Left lung (tissue), 14 donors: ENCODE measurements at places on chromosomes 6 and 20. TPM values are rescaled to one million over a fixed set of nuclear protein-coding genes. Genes with fewer than 3 reads are reported as not detected.

DNA sequence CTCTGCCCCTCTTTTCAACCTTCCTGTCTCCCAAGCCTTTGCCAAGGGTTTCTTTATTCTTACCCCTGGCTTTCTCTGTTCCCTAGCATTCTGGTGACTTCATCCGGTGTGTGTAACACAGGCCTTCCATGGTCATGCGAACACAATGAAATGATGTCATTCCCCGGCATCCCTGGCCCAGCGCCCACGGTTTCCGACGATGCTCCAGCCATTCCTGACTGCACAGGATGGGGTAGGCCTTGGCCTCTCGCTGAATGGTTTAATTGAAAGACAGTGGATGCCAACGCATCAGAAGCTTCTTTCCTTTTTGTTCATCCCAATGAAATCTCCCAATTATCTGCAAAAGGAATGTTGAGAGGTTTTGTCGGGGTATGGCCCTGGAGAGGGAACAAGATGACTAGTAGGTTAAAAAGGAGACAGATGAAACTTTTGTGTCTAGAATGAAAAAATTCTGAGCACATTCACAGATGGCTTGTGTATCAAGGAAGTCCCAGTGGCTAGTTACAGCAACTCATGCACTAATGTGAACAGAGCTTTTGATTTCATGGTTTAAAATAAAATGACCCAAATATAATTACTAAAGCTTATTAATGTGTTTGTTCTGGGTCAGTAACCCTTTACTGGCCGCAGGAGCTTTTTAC is 655.0 kb downstream of the QKI start:
- peak overlapping the region; percentile 47 for H3K27ac ChIP-seq
- no peaks in the 10 kb centered on the region for H3K27me3 ChIP-seq
- no peaks in the 10 kb centered on the region for H3K36me3 ChIP-seq
- no peak overlapping the region for H3K4me3 ChIP-seq

- peak; percentile 95 for DNase-seq
- peaks cover 21% of the 10 kb centered on the region for H3K4me1 ChIP-seq
- no peak within 1 kb of the TSS for H3K4me3 ChIP-seq
- no peak within 1 kb of the TSS for H3K27ac ChIP-seq
Measured at GRCh38 chr20:675453-676314, at the start of gene SCRT2. TSS of gene SCRT2 (minus strand) at chr20:675802. CDS start at chr20:675601, 201 bp downstream.

DNA sequence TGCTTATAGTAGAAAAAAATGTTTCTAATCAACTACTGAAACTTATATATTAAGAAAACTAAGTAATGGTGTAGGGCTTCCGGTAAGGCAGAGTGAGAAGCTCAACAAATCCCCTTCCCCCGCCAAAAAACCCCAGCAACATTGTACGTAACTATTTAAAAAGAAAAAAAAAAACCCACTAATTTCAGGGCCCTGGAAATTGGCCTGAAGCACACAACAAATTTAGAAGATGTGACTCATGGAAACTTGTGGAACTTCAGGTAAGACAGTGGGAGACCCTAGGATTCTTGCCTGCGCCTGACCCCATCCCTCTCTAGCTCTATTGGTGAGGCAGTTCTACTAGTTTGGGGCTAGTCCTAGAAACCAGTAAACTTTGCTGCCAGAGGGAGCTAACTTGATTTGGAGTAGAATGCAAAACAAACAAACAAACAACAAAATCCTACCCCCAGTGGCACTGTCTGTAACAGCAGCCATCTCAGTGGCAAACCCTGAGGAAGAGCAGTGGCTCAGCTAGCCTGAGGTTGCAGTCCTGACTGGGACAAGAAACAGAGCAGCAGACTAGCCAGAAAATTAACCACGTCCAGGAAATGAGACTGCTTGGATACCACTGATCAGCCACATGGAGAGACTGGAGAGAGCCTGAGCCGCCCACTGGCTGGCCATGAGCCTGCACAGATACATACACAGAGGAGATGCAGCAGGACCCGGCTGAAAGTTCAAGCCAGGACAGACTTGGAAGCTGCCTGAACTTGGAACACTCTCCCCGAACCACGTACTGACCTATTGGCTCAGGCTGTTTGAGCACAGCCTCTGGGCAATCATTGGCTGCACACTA is 135.1 kb downstream of the TBXT start:
- no peaks in the 10 kb centered on the region for H3K4me1 ChIP-seq
- H3K27ac ChIP-seq = no peak overlapping the region
- no peak for DNase-seq
- no peaks in the 10 kb centered on the region for H3K36me3 ChIP-seq
- no peaks in the 10 kb centered on the region for H3K27me3 ChIP-seq

GRCh38 chr6:136763255-136763654 is 29.0 kb downstream of the MAP3K5 start:
- H3K4me1 ChIP-seq = peaks cover 85% of the 10 kb centered on the region
- H3K27ac ChIP-seq = no peak overlapping the region

GRCh38 chr6:164106345-164106769 is 691.8 kb downstream of the QKI start:
- no peaks in the 10 kb centered on the region for H3K27me3 ChIP-seq
- H3K27ac ChIP-seq = no peak overlapping the region
- no peaks in the 10 kb centered on the region for H3K36me3 ChIP-seq
- H3K4me3 ChIP-seq = no peak overlapping the region
- H3K4me1 ChIP-seq = peaks cover 9% of the 10 kb centered on the region
- DNase-seq = no peak

- peak; percentile 74 for DNase-seq
- peak overlapping the region; percentile 33 for H3K27ac ChIP-seq
- H3K36me3 ChIP-seq = no peaks in the 10 kb centered on the region
- H3K4me3 ChIP-seq = no peak overlapping the region
- no peaks in the 10 kb centered on the region for H3K27me3 ChIP-seq
- H3K4me1 ChIP-seq = peaks cover 49% of the 10 kb centered on the region
Measured at GRCh38 chr20:45337367-45338120, 10.7 kb downstream of the SDC4 start.

DNA sequence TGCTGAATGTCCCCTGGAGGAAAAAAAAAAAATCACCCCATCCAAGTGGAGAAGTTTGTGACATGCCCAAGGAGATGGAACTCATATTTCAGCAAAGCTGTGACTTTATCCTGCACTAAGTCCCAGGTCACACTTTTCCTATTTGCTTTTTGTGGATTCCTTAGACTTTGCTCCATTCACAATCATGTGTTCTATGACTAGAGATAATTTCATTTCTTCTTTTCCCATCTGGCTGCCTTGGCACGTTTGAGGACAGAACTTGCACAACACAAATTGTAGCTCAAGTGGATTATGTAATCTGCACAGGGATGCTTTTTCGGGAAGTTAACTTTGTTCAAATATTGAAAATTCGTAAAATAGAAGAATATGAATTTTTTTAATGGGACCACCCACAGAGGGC is 100.7 kb upstream of the PTPN1 start:
- H3K36me3 ChIP-seq = no peaks in the 10 kb centered on the region
- H3K4me1 ChIP-seq = peaks cover 57% of the 10 kb centered on the region
- H3K27ac ChIP-seq = peak overlapping the region; percentile 61
- no peak for DNase-seq

- H3K27ac ChIP-seq = no peak overlapping the region
- H3K4me1 ChIP-seq = peaks cover 22% of the 10 kb centered on the region
- H3K4me3 ChIP-seq = no peak overlapping the region
- H3K36me3 ChIP-seq = no peaks in the 10 kb centered on the region
- DNase-seq = no peak
Measured at GRCh38 chr20:59984541-59984940, 26.3 kb downstream of the CDH26 start.

GRCh38 chr6:167238694-167239467 is 52.2 kb upstream of the UNC93A start:
- no peaks in the 10 kb centered on the region for H3K36me3 ChIP-seq
- peaks cover 14% of the 10 kb centered on the region for H3K27me3 ChIP-seq
- H3K27ac ChIP-seq = no peak overlapping the region
- no peaks in the 10 kb centered on the region for H3K4me1 ChIP-seq
- DNase-seq = no peak
- H3K4me3 ChIP-seq = no peak overlapping the region

DNA sequence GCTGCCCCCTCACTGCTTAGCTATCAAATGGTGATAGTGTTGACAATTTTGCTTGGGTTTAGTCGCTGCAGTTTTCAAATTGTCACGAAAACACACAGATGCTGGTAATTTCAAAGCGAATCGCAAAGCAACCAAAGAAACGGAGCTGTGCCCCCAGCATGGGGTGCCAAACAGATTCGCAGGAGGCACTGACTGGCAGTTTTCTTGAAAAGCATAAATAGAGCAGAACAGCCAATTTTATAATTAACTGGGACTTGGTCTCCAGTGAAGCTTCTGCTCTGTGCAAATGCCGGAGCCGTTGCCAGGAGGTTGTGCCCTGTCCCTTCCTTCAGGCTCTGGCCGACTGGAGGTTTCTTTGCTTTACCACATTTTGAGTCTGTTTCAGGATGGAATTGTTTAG is 18.8 kb downstream of the ARHGAP40 start:
- H3K36me3 ChIP-seq = no peaks in the 10 kb centered on the region
- H3K4me3 ChIP-seq = no peak overlapping the region
- no peaks in the 10 kb centered on the region for H3K4me1 ChIP-seq
- H3K27ac ChIP-seq = no peak overlapping the region

GRCh38 chr20:37392441-37393195 is 46.7 kb downstream of the SRC start:
- peaks cover 45% of the 10 kb centered on the region for H3K36me3 ChIP-seq
- no peaks in the 10 kb centered on the region for H3K4me1 ChIP-seq
- no peak overlapping the region for H3K4me3 ChIP-seq
- no peaks in the 10 kb centered on the region for H3K27me3 ChIP-seq
- peak; percentile 28 for DNase-seq

DNA sequence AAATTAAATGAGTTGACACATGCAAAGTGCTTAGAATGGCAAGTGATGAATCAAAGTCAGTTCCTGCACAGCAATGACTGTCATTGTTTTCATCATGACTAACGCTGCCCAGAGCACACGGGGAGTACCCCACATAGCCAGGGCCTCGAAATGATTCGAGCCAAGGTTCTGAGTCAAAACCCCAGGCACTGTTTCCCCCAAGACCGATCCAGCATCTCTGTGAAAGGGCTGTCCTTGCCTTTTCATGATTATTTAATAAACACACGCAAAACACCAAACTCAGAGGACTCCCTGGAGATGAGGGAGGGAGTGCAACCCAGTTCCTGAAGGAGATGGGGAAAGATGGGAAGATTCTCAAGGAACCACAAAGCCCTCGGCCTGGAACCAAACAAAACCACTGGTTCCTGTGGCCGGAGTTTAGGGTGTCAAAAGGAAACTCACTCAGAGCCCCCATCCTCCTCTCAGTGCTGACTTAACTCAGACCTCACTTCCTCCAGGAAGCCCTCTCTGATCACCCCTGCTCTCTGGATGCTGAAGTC is 3.8 kb downstream of the PREX1 start:
- peaks cover 30% of the 10 kb centered on the region for H3K36me3 ChIP-seq
- peak overlapping the region; percentile 97 for H3K27ac ChIP-seq
- peaks cover 10% of the 10 kb centered on the region for H3K4me1 ChIP-seq
- no peak overlapping the region for H3K4me3 ChIP-seq
- H3K27me3 ChIP-seq = peaks cover 8% of the 10 kb centered on the region

DNA sequence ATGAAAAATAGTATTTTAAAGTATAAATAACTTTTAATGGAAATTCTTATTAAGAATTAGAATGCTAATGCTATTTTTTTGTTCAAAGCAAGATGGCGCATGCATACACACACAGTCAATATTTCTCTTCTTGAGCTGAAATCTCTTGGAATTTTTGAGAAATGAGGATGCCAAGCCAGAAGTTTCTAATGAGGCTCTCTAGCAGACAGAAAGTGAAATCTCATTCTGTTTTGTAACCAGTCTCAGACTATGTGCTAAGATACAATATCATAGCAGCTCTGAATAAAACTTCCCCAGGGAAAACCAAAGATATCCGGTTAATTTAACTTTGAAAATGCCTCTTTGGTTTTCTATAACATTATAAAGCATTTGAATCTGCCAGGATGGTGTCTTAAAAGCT is 97.2 kb upstream of the HDAC2 start:
- no peak overlapping the region for H3K27ac ChIP-seq
- no peaks in the 10 kb centered on the region for H3K36me3 ChIP-seq
- no peak for DNase-seq
- no peaks in the 10 kb centered on the region for H3K4me1 ChIP-seq
- H3K27me3 ChIP-seq = no peaks in the 10 kb centered on the region

- H3K36me3 ChIP-seq = no peaks in the 10 kb centered on the region
- H3K4me3 ChIP-seq = no peak overlapping the region
- DNase-seq = no peak
- H3K4me1 ChIP-seq = peaks cover 3% of the 10 kb centered on the region
Measured at GRCh38 chr6:132569170-132569569, 952 bp upstream of the TAAR6 start.

DNA sequence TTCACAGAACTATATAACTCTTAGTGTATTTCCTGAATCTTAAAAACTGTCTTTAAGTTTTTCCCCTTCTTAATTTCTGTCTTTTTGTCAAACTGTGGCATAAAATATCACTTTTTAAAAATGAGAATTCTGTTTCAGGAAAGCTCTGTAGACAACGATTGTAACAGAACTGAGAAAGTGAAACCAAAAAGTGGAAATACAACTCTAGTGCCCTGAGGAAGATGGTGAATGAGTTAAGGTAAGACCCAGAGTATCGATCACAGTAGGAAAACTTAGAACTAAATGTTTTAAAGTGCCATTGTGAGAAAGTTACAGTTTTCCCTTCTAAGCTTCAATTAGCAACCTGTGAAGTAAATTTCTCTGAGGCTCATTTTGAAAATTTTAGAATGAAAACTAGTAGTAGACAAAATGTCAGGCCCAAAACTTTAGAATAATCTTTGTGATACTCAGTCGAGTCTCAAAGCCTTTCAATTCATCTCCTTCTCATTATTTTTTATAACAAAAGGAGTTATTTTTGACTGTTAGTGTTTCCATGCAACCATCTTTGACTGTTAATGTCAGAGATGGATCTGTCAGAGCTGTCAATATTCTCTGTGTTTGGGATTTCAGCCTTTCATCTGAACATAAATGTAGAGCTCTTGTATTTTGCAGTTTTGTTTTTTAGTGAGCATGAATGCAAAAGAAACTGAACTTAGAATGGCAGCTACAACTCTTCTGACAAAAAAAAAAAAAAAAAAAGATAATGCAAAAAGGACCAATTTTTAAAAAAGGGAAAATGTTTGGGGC is 19.0 kb upstream of the TRDN start:
- DNase-seq = no peak
- H3K36me3 ChIP-seq = no peaks in the 10 kb centered on the region

DNA sequence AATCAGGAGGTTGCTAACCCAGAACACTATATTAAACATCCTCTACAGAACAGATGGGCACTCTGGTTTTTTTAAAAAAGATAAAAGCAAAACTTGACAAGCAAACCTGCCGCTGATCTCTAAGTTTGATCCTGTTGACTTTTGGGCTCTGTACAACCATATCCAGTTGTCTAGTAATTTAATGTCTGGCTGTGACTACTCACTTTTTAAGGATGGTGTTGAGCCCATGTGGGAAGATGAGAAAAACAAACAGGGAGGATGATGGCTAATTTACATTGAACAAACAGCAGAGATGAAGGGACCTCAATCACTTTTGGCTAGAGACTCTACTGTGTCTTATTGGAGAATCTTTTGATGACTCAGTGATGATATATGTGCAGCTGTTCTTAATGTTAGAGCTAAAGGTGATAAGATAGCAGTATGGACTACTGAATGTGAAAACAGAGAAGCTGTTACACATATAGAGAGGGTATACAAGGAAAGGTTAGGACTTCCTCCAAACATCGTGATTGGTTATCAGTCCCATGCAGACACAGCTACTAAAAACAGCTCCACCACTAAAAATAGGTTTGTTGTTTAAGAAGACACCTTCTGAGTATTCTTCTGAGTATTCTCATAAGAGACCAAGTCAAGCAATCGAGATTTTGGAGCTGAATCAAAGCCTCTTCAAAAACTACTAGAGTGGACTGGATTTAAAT is 201.2 kb upstream of the SHLD1 start:
- no peaks in the 10 kb centered on the region for H3K4me1 ChIP-seq
- no peak for DNase-seq
- H3K27ac ChIP-seq = no peak overlapping the region
- H3K4me3 ChIP-seq = no peak overlapping the region

The ROS1 gene
- 80.2 TPM for total RNA-seq

The PAK5 gene
- total RNA-seq = not detected

The EPHA7 gene
- total RNA-seq = 0.09 TPM

The RAET1G gene
- total RNA-seq = 0.93 TPM

The TBX18 gene
- 0.60 TPM for total RNA-seq
